Stimulated activated CD4-positive, alpha-beta T cell treated with anti-CD3 and anti-CD28 coated beads, Interleukin-15, amount 100 ng/mL, for 1 hour (primary cell): ENCODE measurements at places on chromosomes 12 and 14.
A peak's percentile ranks its signal among the peaks of the same experiment; 100 is the strongest.

DNA sequence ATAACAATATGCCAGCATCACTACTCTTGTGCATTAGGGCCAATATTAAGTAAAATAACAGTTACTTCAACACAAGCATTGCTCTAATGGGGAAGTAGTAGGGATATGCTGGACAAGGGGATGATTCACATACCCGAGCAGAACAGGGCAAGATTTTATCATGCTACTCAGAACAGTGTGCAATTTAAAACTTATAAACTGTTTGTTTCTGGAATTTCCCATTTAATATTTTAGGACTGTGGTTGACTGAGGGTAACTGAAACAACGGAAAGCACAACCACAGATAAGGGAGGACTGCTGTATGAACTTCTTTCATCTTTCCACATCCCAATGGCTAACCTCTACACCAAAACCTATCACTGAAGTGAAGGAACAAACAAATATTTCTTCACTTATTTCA is 36.8 kb downstream of the SARNP start:
- DNase-seq, result no peak

DNA sequence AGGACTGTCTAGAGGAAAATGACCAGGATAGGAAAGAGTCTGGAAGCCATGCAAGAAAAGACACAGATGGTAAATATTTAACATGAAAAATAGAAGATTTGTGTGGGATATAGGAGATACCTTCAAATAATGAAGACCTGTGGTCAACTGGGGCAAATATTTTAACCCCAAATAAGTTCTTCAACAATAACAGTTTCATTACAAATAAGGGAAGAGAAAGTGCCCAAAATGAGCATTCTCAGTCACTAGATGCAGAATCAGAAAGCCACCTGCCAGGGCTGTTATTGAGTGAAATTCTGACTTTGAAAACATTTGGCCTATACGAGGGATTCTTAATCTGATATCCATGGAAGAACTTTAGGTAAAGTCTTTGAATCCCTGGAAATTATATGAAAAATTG is 231.2 kb upstream of the PLEKHG7 start:
- no peak for DNase-seq

GRCh38 chr12:74021937-74022336 is 515.7 kb upstream of the ATXN7L3B start:
- DNase-seq, result no peak

- no peak for DNase-seq
These were observed 43.1 kb upstream of the A2ML1 start for GRCh38 chr12:8779281-8779680.

GRCh38 chr12:22634883-22635282 is 9.9 kb downstream of the ETNK1 start:
- DNase-seq, result no peak

DNA sequence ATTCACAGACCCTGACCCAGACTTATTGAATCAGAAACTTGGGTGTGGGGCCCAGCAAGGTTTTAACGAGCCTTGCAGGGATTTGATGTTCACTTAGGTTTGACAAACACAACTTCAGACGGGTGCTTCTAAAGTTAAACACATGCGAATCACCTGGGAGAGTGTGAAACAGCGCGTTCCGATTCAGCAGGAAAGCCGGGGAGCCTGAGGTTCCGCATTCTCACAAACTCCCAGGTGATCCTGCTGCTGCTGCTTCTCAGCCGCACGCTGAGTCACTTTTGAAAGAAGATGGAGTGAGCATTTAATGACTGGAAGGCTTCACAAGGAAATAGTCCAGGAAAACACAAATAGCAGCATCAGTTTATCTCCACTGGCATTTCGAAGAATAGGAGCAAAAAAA is 44.2 kb upstream of the DDX11 start:
- DNase-seq, result no peak

DNA sequence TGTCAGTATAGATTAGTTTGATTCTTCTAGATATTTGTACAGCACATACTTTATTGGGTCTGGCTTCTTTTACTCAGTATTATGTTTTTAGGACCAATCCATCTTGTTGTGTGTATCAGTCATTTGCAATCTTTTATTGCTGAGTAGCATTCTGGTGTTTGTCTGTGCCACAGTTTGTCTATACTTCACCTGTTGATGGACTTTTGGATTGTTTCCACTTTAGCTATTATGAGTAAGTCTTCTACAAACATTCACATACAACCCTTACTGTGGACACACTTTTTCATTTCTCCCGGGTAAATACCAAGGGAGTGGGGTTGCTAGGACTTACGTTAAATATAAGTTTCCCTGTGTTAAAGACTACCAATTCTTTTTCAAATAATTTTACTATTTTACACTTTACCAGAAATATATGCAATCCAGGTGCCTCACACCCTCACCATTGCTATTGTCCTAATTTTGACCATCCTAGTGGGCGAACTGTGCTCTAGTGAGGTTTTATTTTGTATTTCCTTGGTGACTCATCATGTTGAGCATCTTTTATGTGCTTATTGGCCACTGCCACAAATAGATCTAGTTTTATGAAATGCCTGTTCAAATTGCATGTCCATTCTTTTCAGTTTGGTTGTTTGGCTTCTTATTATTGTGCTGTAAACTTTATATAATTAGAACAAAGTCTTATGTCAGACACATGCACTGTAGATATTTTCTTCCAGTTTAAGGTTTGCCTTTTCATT is 304.7 kb upstream of the TMTC1 start:
- no peak for DNase-seq

GRCh38 chr14:104294628-104294982 is 156.2 kb downstream of the KIF26A start:
- no peak for DNase-seq

- no peak for DNase-seq
These were observed 992 bp downstream of the CPSF2 start for GRCh38 chr14:92122761-92123160.

- DNase-seq, result no peak
These were observed 76.3 kb downstream of the MYRFL start for GRCh38 chr12:69901221-69901905.

DNA sequence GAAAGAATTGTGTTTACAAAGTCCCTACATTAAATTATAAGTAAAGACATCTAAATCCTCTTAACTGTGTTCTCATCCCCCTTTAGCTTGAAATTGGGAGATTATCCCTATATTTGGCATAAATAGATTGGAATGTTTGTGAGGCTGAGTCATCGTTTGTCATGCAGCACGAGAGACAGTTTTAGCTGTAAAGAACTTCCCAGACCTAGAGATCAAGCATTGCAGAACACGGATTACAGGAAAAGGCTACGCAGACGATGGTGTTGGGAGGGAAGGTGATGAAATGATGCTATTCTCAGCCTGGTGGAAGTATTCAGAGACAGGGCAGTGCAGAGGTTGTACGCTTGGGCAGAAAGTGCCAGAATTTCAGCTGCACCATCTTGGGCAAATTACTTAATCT is 93.8 kb downstream of the PTPRB start:
- DNase-seq, result no peak

DNA sequence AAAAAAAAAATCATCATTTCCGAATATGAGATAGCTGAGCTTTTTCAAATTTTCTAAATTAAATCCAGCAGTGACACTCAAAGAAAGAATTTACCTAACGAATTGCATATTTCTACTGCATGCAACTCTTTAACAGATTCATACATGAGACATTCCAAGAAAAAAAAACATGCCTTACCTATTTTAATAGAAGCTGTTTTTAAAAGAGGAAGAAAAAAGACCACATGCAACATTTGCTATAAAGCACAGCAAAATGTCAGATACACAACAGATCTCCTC is 18.5 kb downstream of the CORO1C start:
- DNase-seq, result no peak

GRCh38 chr12:114698566-114699163 is 14.7 kb upstream of the TBX3 start:
- DNase-seq, result no peak

DNA sequence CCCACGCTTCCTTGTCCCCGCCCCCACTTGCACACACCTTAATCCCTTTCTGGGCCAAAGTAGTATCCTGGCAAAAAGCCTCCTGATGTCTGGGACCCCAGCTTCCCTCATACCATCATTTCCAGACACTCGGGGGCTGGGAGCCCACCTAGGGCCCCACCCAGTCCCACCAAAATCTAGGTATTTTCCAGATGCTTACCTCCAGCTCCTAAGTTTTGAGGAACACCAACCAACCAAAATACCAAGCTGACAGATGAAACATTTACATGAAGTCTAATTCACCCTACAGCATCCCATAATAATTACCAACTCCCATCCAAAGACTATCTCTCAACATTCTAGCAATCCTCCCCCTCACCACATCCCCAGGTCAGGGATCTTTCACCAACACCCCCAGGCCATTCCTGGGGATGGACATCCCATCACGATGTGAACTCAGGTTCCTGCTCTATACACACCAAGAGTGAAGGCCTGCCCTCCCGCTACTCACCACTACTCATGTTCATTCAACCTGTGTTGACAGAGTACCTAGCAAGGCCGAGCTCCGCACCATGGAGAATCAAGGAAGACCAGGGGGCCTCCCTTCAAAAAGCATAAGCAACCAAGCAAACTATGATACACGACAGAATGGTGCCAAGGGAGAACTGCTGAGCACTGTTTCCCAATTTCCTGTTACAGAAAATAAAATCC is 1.6 kb upstream of the CHD4 start:
- DNase-seq, result no peak

DNA sequence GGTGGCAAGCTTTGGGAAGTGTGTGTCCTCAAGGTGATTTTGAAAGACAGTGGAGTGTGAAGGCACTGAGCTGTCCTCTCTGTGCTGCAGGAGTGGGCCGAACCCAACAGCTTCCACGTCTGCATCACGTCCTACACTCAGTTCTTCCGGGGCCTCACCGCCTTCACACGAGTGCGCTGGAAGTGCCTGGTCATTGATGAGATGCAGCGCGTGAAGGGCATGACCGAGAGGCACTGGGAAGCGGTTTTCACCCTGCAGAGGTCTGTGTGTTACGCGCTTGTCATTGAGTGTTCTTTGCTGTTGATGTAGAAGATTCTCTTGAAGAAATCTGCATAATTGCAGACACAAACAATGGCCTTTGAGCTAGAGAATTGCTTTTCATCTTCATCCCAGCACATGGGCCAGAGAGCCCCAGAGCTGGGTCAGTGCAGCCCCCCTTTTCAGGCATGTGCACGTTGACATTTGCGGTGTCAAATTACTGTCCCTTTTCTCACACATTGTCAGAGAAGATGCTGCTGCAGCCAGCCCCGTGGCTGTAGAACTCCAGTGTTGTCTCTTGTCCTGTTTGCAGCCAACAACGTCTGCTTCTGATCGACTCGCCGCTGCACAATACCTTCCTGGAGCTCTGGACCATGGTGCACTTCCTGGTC is 63.3 kb downstream of the EP400 start:
- DNase-seq, result no peak

GRCh38 chr14:104519721-104520120 is 59.8 kb upstream of the C14orf180 start:
- no peak for DNase-seq

DNA sequence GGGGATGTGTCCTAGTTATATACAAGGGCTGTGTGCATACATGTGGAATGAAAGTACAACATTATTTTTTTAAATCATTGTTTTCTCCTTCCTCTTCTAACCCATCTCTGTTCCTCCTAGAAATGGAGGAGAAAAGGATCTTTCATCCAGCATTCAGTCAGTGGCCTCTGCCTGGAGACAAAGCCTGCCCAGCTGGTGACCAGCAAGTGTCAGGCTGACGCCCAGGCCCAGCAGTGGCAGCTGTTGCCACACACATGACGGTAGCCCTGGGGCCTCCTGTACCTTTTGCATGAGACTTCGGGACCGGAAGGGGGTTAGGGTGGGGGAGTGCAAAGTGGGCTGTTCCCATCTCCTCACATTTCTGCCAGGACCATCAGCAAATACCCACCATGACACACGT is 46.2 kb downstream of the ERH start:
- DNase-seq, result no peak

DNA sequence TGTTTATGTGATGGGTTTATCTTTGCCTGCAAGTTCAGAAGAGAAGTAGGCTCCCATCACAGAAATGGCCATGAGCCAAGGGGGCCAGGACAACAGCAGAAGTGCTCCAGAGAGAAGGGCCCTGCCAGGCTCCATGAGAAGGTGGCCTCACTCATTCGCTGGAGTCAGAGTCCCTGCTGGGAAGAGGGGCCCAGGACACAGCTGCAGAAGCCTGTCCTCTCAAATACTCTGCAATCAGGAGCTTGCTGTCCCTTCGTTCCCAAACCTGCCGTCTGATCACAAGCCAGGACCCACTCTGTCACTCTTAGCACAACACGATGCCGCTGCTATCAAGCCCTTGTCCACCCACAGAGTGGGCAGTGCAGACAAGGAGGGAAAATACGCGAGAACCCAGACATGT is 306.2 kb upstream of the FKBP4 start:
- DNase-seq, result no peak

- DNase-seq, result no peak
These were observed 6.8 kb downstream of the USP5 start for GRCh38 chr12:6858799-6859198.

- DNase-seq, result peak; percentile 57
These were observed 26.2 kb downstream of the RFLNA start for GRCh38 chr12:124321040-124321481.

- DNase-seq, result no peak
These were observed 164.9 kb downstream of the ETV6 start for GRCh38 chr12:11814374-11814773.

GRCh38 chr14:102764220-102764671 is 13.0 kb upstream of the TRAF3 start:
- no peak for DNase-seq

GRCh38 chr12:50184261-50184660 is 17.1 kb upstream of the CERS5 start:
- DNase-seq, result no peak

DNA sequence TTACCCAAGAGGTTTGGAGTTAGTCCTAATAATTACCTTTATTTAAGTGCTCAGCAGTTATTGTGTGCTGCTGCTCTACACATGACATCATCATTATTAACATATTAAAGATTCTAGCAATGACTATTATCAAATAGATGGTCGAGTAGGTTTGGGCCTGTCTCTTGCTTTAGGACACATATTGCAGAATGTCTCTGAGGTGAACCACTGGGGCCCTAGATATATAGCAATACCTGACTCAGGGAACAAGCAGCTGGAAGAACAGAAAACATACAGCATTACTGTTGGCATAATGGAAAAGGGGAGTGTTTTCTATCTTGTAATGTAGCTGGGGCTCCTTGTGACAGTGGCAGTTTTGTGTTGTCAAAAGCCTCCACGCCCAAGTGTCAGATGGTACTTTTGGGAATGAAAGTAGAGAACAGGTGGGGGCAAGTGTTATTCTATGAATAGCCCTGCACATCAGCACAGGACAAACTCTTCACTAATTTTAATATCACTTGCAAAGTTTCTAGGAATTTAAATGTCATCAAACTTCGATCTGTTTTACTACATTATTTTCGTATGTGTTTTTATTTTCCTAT is 54.6 kb downstream of the C12orf56 start:
- no peak for DNase-seq

- no peak for DNase-seq
These were observed 8.4 kb upstream of the MYH7 start for GRCh38 chr14:23443881-23444280.

DNA sequence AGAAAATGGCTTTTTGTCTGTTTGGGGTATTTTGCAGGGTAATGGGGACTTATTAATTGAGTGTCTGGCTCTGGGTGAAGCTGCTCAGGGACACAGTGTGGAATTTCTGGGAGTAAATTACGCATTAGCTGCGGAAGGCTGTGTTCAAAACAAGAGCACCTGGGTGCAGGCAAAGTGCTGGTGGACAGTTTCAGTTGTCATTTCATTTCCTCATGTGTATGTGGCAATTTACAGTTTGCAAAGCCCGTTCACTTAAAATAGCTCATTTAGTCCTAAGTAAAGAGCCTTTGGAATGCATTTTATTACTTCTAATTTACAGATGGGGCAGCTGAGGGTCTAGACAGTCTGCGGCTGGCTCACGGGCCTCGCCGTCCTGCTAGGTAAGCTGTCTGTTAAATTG is 546.8 kb downstream of the BCL11B start:
- DNase-seq, result no peak

- no peak for DNase-seq
These were observed 7.1 kb downstream of the BCL11B start for GRCh38 chr14:99264691-99265450.
